Ovary (tissue), 10 donors: ENCODE measurements at places on chromosomes 3 and 15. TPM values are rescaled to one million over a fixed set of nuclear protein-coding genes. Genes with fewer than 3 reads are reported as not detected.

The MESP1 gene
- 1.1 TPM for total RNA-seq

GRCh38 chr3:37501571-37502313 lies 327.4 kb upstream of the LRRFIP2 start:
- no peak overlapping the region for H3K4me3 ChIP-seq
- no peak overlapping the region for H3K27ac ChIP-seq
- H3K4me1 ChIP-seq: peaks cover 11% of the 10 kb centered on the region
- no peaks in the 10 kb centered on the region for H3K27me3 ChIP-seq

The CYP11A1 gene
- 26.5 TPM for total RNA-seq

GRCh38 chr3:194049394-194049793 lies 86.6 kb upstream of the HES1 start:
- no peak for DNase-seq
- no peaks in the 10 kb centered on the region for H3K4me1 ChIP-seq
- no peaks in the 10 kb centered on the region for H3K36me3 ChIP-seq
- H3K27ac ChIP-seq: no peak overlapping the region
- H3K4me3 ChIP-seq: no peak overlapping the region

The ITIH1 gene
- 0.53 TPM for total RNA-seq

- no peak overlapping the region for H3K4me3 ChIP-seq
- DNase-seq: no peak
- H3K36me3 ChIP-seq: no peaks in the 10 kb centered on the region
- H3K4me1 ChIP-seq: no peaks in the 10 kb centered on the region
- H3K27me3 ChIP-seq: no peaks in the 10 kb centered on the region
Measured at GRCh38 chr3:127431066-127431465, 143.2 kb upstream of the PRR20G start.

DNA sequence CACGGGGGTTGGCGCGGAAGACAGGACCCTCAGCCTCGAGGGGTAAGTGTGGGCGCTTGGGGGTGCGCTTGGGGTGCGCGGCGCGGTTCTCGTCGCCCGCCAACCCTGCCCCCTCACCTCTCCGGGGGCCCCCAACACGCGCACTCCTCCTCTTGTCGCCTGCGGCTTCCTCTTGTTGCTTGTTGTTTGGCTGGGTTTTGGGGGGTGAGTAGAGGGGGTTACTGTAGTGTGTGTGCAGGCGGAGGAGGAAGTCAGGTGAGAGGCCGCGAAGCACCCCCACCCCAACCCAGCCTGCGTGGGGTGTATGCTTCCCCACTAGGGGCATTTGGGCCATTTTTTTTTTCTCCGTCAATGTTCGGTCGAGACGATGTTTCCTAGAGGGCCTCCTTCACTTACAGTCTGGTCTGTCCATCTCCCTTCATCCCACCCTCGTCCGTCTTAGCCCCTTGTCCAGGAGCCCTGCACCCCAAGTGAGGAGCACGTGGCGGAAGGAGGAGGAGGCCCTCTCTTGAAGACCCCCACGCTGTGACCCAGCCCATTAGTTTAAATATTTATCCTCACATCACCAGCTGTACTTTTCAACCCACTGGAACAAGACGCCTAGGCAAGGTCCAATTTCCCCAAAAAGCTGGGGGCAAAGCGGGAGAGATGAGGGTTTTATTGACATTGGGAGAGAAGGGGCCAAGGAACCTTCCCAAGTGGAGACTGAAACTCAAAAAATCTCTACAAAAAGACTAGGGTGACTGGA lies 20.4 kb upstream of the SATB1 start:
- peak overlapping the region; percentile 56 for H3K4me3 ChIP-seq
- no peaks in the 10 kb centered on the region for H3K36me3 ChIP-seq
- H3K27me3 ChIP-seq: no peaks in the 10 kb centered on the region
- H3K27ac ChIP-seq: no peak overlapping the region
- no peak for DNase-seq
- H3K4me1 ChIP-seq: peaks cover 7% of the 10 kb centered on the region

DNA sequence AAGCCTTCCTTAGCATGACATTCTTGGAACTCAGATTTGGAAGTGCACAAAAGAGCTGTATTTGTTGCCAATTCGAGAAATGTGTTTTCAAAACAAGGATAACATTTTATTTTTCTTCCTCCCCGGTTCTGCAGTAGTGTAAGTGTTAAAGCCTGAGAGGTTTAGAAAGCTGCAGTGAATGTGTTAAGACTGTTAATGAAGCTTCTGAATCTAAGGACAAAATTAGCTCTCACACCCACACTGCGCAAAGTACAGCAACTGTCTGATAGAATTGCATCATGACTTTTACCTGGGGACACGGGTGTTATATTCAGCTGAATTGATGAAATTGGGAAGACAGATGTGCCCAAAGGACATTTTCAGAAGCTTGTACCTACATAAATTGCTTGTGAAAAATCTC lies 344.4 kb downstream of the CADM2 start:
- no peak overlapping the region for H3K4me3 ChIP-seq
- H3K36me3 ChIP-seq: no peaks in the 10 kb centered on the region
- H3K27ac ChIP-seq: no peak overlapping the region
- no peaks in the 10 kb centered on the region for H3K27me3 ChIP-seq
- no peaks in the 10 kb centered on the region for H3K4me1 ChIP-seq

DNA sequence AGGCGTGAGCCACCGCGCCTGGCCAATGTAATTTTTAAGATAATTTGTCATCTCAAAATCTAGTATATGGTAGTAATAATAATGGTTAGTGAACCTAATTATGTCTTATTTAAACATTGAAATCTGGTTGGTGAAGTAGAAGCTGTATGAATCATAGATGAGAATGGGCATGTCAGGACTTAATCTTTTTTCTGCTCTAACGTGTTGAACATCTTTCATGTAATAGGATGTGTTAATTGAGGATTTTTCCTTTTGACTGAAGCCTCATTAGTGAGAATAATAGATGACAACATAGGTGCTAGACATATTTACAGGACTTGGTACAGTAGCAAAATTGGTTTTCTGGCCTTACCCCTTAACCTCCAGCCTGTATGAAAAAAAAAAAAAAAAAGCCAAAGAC lies 835.6 kb downstream of the IGSF11 start:
- no peaks in the 10 kb centered on the region for H3K36me3 ChIP-seq
- no peaks in the 10 kb centered on the region for H3K4me1 ChIP-seq
- H3K27me3 ChIP-seq: no peaks in the 10 kb centered on the region
- no peak for DNase-seq
- no peak overlapping the region for H3K27ac ChIP-seq

- no peak overlapping the region for H3K4me3 ChIP-seq
- H3K27ac ChIP-seq: no peak overlapping the region
- H3K4me1 ChIP-seq: peaks cover 9% of the 10 kb centered on the region
- H3K36me3 ChIP-seq: no peaks in the 10 kb centered on the region
- no peaks in the 10 kb centered on the region for H3K27me3 ChIP-seq
Measured at GRCh38 chr3:10188804-10189556, 24.3 kb downstream of the IRAK2 start.

The LIPC gene
- 0.72 TPM for total RNA-seq

DNA sequence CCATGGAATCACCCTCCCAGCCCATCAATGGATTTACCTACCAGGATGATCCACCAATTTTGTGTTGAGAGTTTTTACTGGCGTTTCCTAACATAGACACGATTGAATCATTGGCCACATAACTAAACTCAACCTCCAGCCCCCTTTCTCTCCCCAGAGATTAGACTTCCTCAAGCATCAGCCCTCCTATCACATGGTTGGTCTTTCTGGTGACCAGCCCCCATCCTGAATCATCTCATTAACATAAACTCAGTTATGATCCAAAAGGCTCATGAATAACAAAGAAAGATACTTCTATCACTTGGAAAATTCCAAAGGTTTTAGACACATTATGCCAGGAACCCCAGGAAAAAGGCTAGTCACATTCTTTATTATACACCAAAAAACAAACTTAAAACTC lies 21.2 kb downstream of the PRKAR2A start:
- no peak for DNase-seq
- no peak overlapping the region for H3K4me3 ChIP-seq
- peaks cover 5% of the 10 kb centered on the region for H3K4me1 ChIP-seq
- H3K27me3 ChIP-seq: no peaks in the 10 kb centered on the region

DNA sequence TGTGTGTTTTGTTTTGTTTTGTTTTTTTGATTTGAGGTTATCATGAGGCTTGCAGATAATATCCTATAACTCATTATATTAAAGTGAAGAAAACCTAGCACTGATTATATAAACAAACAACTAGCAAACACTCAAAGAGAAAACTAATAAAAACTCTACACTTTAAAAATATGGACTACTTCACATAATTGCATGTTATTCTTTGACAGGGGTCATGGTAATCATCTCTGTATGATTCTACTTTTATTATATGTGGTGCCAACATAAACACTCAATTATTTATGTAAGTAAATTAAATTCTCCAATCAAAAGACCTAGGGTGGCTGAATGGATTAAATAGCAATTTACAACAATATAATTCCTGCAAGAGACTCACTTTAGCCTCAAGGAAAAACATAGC lies 44.6 kb upstream of the P3H2 start:
- H3K27ac ChIP-seq: no peak overlapping the region
- no peak overlapping the region for H3K4me3 ChIP-seq
- no peak for DNase-seq
- H3K4me1 ChIP-seq: no peaks in the 10 kb centered on the region
- H3K27me3 ChIP-seq: no peaks in the 10 kb centered on the region
